DMS53 (cell line): ENCODE measurements at places on chromosomes 6 and 20.

DNA sequence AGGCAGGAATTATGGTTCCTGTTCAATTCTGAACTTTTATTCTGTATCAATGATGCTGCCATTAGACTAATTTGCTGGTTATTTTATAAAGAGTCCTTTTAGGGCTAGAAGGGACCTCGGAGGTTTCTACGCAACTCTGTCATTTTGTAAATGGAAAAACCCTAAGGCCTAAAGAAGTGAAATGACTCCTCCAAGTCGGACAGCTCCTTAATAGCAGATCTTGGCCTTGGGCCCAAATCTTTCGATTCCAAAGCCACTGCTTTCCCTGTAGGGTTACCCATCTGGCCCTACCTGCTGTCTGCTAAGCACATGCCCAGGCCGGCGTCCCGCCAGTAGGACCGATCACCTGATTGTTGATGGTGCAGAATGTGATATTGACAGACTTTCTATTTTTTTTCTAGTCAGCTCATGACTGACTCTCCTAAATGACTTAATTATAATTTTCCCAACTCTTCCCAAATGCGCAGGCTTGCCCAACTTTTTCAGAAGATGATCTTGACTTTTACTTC is 40.2 kb downstream of the PLEKHG1 start:
- no peak for DNase-seq

DNA sequence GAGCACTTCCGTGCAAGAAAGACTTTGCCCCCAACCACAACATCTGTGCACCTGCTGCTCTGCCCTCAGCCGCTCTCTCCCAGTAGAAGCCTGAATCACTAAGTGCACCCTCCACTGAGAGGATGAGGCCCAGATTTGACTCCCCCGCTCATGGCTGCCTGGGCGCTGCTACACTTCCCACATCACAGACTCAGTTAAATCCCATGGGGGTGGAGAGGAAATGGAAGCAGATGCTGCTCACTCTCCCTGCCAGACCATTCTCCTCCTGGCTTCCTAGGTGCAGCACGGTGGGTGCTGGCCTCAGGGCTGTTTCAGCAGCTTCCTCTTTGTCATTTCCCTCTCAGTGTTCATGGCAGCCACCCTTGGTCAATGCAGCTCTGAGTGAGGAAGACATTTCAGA is 4.8 kb downstream of the CST5 start:
- no peak for DNase-seq

GRCh38 chr6:133559926-133560325 is 318.8 kb downstream of the EYA4 start:
- DNase-seq = no peak

DNA sequence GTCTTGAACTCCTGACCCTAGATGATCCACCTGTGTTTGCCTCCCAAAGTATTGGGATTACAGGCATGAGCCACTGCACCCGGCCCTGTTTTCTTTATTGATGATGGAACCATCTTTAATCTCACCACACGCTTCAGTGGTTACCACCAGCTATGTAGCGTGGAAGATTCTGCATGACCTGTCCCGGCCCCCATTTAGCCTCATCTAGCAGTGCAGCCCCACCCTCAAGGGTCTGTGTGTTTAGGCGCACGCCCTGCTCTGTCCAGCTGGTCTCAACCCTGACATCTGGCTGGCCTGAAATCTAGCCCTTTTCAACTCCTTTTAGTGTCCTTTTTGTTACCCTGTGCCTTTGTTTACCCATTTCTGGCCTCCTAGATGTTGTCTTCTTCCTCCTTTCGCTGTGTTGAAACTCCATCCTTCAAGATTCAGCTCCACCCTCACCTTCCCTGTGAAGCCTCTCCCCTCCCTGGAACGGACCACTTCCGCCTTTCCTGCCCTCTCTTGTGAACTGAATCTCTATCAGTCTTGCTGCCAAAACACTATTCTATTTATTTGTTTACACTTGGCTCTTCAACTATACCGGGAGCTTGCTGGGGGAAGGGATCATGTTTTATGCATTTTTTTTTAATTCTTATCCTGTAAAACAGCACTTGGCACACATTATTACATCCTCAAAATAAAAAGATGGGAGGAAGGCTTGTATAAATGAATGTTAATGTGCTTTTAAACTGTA is 101.0 kb upstream of the MTHFD1L start:
- DNase-seq = no peak

DNA sequence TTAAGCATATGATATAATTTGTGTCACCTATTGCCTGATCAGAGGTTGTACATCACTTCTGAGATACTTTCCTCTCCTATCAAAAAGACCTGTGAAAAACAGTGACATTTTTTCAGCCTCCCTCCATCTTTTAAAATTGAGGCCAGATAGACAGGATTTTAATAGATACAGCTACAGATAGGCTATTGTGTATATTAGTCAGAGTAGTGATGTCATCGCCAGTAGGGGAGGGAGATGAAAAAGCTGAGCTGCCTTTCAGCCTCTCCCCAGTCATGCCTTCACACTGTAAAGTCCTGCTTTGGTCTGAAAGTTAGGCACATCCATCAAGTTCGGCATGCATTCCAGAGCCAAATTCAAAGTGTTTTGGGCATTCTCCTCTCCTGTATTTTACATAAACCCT is 7.9 kb upstream of the PABPC1L start:
- peak; percentile 12 for DNase-seq

DNA sequence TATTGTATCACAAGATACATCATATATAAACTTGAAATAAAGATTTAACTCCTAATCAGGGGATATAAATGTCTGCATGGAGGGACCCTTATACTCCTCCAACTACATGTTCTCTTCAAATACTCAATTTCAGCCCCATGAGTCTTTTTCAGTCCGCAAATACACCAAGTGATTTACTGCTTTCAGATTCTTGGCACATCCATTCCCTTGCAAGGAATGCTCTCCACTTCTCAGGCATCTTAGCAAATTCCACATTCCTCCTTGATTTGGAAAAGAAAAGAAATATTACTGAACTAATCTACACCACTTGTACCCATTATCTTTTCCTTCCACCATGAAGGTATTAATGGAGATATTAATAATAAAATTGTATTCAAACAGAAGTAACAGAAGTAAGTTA is 999.4 kb upstream of the GJE1 start:
- DNase-seq = no peak

GRCh38 chr6:130975325-130975724 is 87.7 kb downstream of the EPB41L2 start:
- no peak for DNase-seq

DNA sequence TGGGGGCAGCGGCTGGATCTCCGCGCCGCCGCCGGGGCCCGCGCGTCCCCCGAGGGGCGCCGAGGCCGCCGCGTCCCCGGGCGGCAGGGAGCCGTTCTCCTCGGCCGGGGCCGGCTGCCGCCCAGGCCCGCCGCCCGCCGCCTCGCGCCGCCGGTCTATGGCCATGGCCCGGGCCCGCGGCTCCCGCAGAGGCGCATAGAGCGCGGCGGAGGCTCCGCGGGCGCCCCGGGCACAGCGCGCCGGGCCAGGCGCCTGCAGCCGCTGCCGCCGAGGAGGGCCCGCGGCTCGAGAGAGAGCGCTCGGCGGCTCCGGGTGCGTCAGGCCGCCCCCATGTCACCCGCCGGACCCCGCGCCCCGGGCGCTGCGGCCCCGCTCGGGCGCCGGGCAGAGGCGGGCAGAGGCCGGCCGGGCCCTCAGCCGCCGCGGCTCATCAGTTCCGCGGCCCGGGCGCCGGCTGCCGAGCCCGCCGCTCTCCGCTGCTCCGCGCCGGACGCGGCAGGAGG is 404 bp downstream of the SLC22A23 start:
- DNase-seq = peak; percentile 78
